ENCODE measurements at places on chromosomes 7 and 10.

- no peak for DNase-seq
Measured at GRCh38 chr10:340646-341045, 205.4 kb downstream of the ZMYND11 start.

GRCh38 chr10:104034401-104035193, 51.1 kb downstream of the COL17A1 start:
- DNase-seq = no peak

GRCh38 chr10:98611436-98611835, 164.7 kb upstream of the HPS1 start:
- DNase-seq = no peak

- DNase-seq = no peak
Measured at GRCh38 chr7:132256721-132257212, 319.5 kb downstream of the PLXNA4 start.

- no peak for DNase-seq
Measured at GRCh38 chr7:18087026-18087686, 59.5 kb upstream of the PRPS1L1 start.

DNA sequence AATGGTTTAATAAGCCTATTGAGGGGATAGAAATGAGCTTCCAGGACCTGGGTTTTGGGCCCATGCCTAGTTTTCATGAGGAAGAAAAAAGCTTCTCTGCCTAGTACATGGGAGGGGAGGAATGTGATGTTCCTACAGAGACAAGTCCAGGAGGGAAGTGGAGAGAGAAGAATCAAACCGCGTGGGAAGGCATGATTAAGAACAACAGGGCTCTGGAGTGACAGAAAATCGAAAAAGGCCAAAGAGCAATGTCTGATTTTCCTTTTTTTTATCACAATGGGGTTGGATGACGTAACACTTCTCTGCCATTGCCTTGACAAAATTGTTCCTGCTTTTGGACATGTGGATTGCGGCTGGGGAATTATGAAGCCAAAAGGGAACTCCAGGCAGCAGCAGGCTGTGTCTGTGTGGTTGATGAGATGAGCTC, 258.6 kb downstream of the CXCL12 start:
- DNase-seq = no peak

DNA sequence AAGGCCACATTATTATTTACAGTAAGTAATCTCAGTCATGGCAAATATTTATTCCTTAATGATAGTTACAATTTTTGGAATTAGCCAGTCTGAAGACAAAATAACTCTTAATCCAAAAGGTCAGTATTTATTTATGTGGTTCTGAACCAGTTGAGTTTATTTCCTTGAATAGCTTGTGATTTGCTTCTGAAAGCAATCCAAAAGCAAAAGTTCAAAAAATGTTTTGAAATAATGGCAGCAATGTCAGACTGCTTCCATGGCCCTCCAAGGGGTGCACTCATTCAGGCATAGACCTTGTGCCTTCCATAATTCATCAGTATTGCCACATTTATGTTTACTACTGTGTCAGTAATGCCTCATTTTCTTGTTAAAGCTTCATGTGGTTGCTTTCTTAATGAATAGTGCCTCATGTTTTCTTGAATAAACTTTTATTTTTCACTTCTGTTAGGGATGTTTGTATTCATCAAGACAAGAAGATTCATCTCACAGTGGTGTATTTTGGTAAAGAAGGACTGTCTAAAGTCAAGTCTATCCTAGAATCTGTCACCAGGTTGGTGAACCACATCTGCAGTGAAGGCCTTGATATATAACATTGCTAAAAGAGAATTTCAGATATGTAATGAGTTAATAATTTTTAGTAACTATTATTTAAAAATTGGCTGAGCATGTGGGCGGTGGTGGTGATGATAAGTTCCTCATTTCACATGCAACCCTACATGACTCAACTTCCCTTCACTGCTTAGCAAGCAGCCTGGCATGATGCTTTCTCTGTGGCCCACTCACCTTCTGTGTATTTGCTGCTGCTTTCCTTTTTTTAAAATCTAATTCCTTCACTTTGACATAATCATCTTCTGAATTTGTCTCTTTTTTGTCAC, 22.0 kb downstream of the CSGALNACT2 start:
- no peak for DNase-seq

DNA sequence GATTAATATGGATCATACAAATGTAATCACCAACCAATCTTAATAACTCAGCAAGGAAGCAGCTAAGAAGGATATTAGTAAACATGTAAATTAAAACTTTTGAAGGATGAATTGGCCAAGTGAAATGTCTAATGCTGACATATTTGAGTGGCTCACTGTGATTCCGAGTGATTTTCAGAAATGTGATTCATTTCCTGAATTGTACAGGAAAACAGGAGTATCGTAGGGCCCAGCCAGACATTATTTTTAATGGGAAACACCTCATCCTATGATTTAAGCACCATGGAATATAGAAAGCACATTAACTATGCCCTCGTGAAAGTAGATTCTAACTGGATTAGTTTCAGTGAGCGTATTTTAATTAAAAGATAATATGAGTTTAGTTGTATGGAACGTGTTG, 82.3 kb downstream of the LHFPL3 start:
- no peak for DNase-seq

GRCh38 chr7:24854866-24855265, 97.6 kb upstream of the GSDME start:
- DNase-seq = no peak

- DNase-seq = no peak
Measured at GRCh38 chr10:20615395-20615794, 281.7 kb downstream of the NEBL start.

DNA sequence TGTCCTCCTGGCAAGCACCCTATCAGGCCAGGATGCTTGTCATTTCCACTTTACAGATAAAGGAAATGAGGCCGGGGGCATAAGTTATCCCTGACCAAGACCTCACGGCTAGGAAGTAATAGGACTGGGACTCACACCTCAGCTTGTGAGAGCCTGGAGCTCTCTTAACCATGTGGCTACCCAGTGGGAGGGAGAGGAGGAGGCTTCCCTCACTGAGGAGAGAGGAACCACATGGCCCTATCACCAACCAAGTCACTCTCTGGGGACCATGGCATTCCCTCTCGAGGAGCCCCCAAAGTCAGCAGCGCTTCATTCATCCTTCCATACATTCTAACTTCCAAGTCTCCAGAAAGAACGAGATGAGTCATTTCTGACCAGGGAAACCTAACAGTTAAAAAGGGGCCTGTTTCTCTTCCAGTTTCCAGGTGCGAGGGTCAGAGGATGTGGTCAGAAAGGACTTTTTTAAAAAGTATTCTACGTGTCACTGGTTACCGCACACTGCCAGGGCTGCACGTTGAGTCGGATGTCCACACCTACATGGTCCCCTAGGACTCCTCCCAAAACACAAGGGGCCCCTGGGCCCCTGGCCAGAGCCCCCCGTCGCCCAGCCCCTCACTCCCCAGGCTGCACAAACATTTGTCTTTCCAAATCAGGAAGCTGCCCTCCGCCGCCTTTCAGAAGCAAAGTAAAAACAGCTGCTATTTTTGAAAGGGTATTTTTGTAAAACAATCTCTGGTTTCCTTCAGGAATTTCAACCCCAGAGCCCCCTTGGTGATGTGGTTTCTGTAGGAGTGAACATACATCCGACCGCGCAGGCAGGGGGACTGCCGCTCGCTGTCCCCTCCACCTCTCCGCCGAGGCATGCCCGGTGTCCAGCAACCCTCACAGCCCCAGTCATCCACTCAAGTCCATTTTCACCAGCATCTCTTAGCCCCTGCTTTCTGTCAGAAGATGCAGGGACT, 128.2 kb upstream of the CHST15 start:
- no peak for DNase-seq

DNA sequence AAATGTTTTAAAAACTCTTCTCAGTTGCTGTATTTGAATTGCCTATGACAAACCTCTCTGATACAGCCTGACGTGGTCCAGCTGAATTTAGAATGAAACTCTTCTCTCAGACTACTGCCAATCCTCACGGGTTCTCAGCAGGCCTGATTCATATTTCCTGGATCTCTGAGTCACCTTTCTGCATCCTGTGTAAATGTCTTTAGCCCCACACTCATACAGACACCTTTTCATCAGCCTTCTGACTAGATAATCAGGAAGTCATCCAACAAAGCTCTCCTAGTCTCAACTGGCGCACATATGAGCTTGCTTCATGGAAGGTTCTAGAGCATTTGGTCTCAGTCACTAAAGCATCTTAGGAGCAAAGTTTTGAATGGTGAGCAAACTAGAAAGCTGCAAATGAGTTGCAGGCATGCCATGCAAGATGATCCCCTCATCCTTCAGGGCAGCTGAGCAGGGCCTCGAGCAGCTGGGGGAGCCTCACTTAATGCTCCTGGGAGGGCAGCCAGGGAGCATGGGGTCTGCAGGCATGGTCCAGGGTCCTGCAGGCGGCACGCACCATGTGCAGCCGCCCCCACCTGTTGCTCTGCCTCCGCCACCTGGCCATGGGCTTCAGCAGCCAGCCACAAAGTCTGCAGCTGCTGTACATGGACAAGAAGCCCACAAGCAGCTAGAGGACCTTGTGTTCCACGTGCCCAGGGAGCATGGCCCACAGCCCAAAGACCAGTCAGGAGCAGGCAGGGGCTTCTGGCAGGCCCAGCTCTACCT, 182.8 kb downstream of the ARHGAP12 start:
- DNase-seq = no peak

- no peak for DNase-seq
Measured at GRCh38 chr10:99524736-99525380, 7.9 kb upstream of the NKX2-3 start.

- no peak for DNase-seq
Measured at GRCh38 chr7:134154581-134155130, 27.5 kb downstream of the LRGUK start.

- DNase-seq = peak; percentile 66
Measured at GRCh38 chr10:122407375-122408125, 33.0 kb downstream of the PLEKHA1 start.

DNA sequence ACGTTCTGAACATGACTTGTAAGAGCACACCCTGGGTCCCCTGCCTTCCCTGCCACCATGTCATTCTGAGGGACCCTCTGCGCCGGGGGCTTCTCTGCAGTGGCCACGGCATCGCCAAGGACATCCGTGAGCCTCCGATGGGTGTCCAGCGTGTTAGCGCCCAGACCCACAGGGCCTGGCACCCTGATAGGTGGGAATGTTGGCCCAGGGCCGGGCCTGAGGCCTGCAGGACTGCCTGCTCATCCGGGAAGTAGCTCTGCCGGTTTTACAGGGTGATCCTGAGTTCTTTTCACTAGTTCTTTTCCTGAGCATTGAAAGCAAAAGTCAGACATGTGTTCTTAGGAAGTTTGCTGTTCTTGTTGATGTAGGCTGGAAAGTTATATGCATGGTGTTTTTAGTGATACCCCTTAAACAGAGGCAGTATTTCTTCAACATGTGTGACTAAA, 54.5 kb downstream of the WDR37 start:
- DNase-seq = no peak

DNA sequence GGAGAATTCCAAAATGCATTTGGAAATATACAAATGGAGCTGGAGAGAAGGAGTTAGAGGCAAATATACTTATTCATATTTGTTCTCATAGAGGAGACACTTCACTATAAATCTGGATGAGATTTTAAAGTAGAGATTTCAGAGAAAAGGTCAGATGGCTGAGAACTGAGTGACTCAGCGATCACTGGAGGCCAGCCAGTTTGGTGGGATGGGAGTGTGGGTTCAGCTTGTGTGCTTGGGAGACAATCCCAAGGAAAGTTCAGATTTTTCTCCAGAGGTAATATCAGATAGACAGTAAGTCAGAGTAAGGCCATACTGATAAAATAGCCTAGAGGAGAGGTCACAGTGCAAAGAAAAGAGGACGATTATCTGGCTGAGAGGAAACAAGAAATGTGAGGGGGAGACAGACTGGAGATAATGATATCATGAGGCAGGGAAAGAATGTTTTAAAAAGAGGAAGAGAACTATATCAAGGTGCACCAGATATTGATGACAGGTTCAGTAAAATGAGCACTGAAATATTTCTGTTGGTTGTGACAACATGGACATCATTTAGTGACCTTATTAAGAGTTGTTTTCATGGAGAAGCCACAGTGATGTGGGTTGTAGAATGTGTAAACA, 67.0 kb downstream of the MDFIC start:
- no peak for DNase-seq

GRCh38 chr10:4514445-4515108, 311.4 kb upstream of the AKR1E2 start:
- no peak for DNase-seq

DNA sequence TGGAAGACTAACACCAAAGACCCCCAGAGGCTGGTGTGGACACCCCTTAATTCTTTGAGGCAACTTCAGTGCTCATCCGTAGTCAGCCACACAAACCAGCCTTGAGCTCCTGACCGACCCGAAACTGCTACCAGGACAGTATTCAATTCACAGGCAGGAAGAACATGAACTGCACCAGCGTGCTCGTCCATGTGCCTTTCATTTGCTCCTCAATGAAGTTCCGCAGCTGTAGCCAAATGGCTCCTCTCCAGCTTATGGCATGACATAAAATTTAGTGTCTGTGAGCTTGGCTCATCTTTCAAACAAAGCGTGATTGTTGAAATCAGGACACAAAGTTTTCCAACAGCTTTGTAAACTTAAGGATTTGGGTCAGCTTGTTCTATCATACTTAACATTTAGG, 144.1 kb upstream of the FAM171A1 start:
- DNase-seq = no peak

GRCh38 chr10:49325131-49325915, 26.4 kb downstream of the C10orf71 start:
- DNase-seq = no peak

GRCh38 chr7:153245809-153246208, 486.3 kb downstream of the ACTR3B start:
- no peak for DNase-seq
